Fibroblast of lung (primary cell): ENCODE measurements at places on chromosomes 16 and 17. TPM values are rescaled to one million over a fixed set of nuclear protein-coding genes. Genes with fewer than 3 reads are reported as not detected.

KRT28 gene
- not detected in 2 replicates for total RNA-seq

ESRP2 gene
- total RNA-seq: under 0.01 and 0.17 TPM in 2 replicates

SSTR5 gene
- total RNA-seq: not detected in 2 replicates

DPEP1 gene
- total RNA-seq: under 0.01 and 0.17 TPM in 2 replicates

C16orf74 gene
- total RNA-seq: 5.4 and 6.4 TPM in 2 replicates

CDRT4 gene
- total RNA-seq: 0.77 and 2.3 TPM in 2 replicates

KIF19 gene
- under 0.01 TPM in 1 of 2 replicates, not detected in the other for total RNA-seq

VAMP2 gene
- total RNA-seq: 3.6 and 8.1 TPM in 2 replicates

TNS4 gene
- under 0.01 TPM in 1 of 2 replicates, not detected in the other for total RNA-seq

HOXB1 gene
- total RNA-seq: not detected in 2 replicates

ZG16 gene
- total RNA-seq: not detected in 2 replicates
